Kidney epithelial cell (primary cell): ENCODE measurements at places on chromosomes 16 and 17. TPM values are rescaled to one million over a fixed set of nuclear protein-coding genes. Genes with fewer than 3 reads are reported as not detected.

GRCh38 chr17:63279498-63280230, 166.4 kb downstream of the CYB561 start:
- DNase-seq, result peak; percentile 14

DNA sequence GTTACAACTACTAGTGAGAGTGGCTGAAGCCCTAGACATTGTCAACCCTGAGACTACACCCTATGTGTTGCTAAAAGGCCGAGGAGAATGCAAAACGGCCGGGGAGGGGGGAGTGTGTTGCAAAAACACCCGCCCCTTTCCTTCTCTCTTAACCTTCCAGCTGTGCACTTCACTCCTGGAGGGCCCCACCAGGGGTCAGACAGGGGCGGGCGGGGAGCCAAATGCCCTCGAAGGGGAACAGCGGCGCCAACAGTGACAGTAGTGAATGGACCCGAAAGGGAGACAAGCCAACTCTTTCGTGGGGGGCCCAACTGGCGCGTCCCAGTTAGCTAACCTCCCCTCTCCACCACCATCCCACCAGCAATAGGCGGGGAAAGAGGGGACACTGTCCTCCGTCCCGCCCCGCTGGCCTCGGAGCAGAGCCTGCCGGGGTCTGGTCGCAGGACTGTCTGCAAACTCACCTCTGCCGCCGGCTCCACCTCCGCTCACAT, 352 bp downstream of the MARF1 start:
- no peak for DNase-seq

DNA sequence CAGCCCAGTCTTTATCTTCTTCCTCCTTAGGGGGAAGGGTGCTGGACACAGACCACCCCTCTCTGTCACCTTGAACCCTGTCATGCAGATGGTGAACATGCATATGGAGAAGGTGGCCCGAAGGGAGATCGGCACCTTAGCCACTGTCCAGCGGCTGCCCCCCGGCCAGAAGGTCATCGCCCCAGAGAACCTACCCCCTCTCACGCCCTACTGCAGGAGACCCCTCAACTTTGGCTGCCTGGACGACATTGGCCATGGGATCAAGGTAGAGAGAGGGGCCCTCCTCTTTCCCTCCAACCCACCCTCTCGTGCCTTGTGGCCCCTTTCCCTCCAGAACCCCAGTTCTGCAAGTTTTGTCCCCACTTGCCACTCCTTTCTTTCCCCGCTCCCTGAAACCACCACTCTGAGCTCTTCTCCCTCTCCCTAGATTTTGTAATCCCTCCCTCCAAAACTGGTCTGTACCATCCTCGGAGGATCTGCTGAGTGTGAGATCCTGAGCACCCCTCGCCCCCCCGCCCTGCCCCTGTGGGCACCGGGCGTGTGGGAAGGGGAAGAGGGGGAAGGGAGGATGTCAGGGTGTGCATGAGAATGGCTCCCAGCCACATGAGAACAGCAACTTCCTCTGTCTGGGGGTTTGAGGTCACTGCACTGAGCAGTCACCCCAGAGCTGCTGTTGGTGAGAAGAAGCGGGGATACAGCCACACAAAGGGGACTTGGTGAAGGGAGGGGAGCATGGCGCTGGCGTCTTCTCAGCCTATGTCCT, 7.3 kb downstream of the ABI3 start:
- no peak for DNase-seq

- no peak for DNase-seq
Measured at GRCh38 chr16:82504836-82505235, 121.9 kb upstream of the CDH13 start.

DNA sequence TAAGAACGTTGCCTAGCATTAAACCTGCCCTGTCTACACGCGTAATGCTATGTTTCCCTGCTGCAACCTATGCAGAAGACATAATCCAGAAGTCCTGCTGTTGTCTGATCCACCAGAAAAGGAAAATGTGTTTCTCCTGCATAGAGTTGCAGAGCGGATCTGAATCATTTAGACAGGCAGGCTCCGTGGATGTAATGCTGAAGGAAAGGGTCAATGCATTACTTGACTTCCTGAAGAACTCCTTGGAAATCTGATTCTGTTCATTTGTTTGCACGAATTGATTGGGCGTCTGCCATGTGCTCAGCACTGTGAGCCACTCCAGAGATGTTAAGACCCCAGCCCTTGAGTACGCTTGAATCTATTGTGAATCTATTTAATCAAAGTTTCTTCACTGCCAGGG, 83.4 kb downstream of the FOXL1 start:
- no peak for DNase-seq

DNA sequence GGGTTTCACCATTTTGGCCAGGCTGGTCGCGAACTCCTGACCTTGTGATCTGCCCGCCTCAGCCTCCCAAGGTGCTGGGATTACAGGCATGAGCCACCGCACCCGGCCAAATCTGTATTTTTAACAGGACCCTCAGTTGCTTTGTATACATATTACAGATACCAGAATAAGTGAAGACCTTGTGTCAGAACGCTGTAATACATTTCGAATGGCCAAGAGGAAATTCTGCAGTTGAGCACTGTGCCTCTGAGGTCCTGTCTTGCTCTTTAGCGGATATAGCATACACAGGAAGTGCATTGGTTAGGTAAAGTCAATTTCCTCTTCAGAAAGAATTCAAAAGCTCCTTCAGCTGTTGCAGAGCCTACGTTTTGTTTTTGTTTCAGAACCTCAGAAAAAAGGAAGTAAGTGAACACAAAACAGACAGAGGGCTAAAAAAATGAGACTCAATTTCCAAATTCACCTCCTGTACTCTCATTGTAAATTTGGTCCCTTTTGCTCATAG, 15.7 kb downstream of the CRLF3 start:
- DNase-seq, result no peak

DNA sequence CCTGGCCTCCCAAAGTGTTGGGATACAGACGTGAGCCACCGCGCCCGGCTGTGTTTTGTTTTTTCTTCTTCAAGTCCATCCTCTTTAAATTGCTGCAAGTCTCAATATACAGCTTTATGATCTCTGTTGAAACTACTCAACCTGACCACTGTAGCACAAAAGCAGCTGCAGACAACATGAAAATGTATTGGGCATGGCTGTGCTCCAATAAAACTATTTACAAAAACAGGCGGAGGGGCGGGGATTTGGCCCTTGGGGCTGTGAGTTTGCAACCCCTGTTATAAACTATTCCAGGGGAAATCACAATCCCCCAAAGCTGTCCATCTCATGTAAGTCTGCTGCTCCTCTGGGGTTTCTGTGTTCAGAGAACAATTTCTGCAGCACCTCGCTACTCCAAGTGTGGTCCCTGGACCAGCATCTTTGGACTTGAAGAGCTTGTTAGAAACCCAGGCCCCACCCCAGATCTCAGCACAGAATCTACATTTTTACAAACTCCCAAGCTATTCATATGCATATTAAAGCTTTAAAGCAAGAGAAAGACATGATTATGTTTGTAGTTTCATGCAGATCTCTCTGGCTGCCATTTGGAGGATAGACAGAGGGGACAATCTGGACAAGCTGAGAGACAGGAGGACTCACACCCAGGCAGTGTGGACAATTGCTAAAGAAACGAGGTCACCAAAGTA, 33.6 kb downstream of the TEKT5 start:
- no peak for DNase-seq

The MT1A gene
- total RNA-seq, result not detected in 2 replicates

The RDM1 gene
- not detected in 2 replicates for total RNA-seq

DNA sequence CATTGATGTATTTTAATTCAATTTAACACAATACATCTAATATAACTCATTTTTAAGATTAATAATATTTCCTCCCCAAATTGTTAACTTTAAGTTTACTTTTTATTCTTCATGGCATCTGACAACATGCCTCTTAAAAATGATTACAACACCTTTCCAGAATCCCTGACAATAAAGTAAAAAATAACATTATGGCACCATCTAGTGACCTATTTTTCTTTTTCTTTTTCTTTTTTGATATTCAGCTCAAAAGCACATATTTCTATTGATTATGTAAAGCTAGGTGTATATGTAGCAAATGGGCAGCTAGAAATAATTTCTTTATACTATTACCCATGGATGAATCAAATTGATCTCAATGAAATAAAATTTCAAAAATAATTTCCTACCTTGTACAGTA, 834.3 kb upstream of the CDH8 start:
- DNase-seq, result no peak

- no peak for DNase-seq
Measured at GRCh38 chr16:25219070-25219737, 2.5 kb downstream of the AQP8 start.

The AOC3 gene
- total RNA-seq, result 0.08 and 0.55 TPM in 2 replicates

The CCR7 gene
- total RNA-seq, result not detected in 2 replicates

The KRTAP9-8 gene
- total RNA-seq, result not detected in 2 replicates

The CNTNAP1 gene
- 5.8 and 7.0 TPM in 2 replicates for total RNA-seq

The PMFBP1 gene
- total RNA-seq, result 0.75 TPM in 1 of 2 replicates, not detected in the other

The EME1 gene
- total RNA-seq, result 1.9 and 2.7 TPM in 2 replicates

DNA sequence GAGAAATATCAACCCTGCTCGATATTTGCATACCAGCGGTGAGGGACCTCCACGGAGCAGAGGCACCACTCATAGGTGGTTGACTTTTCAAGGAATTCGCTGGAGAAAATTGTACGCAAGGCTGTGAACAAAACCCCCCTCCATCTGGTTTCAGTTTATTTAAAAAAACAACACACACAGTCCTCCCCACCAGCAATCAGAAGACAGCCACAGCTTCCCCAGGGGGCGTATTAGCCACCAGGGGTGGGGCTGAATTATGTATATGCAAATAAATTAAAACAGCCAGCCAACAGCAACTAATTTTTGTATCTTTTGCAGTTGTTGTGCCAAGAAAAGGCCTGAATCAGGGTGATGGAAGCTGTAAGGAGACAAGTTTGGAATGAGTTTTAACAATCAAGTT, 5.9 kb upstream of the HSD11B2 start:
- DNase-seq, result no peak

GRCh38 chr16:24309258-24310142, 53.4 kb downstream of the CACNG3 start:
- no peak for DNase-seq

The ZNRF1 gene
- total RNA-seq, result 18.6 and 31.3 TPM in 2 replicates

DNA sequence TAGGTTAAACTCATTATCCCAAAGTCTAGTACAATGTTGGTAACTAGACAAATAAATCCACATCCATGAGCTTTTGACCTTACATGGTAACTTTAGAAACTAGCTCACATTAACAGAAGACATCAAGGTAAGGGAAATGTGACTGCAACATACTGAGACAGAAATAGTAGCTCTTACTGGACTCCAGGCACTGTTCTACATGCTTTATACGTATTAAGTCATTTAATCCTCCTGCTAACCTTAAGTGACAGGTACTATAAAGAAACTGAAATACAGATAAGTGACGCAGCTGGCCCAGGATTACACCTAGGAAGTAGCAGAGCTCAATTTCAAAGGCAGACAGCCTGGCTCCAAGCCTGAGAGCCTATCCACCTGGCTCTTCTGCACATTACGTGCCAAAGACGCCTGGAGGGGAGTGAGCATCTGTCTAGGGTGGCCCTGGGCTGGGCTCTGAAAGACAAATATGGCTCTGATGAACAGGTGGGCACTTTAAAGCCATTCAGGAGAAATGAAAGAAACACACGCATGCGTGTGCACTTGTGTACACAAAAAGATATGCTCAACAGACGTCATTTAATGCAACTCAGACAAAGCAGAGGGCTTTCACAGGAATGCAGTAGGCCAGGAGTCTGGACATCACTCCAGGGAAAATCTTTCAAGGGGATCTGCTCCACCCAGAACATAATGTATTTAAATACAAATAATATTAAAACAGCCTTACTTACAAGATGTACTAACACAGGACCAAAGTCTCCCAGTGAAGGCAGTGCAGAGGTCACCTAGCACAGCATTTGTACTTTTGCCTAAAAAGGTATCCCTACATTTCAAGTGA, 4.4 kb downstream of the ZC3H7A start:
- DNase-seq, result no peak

DNA sequence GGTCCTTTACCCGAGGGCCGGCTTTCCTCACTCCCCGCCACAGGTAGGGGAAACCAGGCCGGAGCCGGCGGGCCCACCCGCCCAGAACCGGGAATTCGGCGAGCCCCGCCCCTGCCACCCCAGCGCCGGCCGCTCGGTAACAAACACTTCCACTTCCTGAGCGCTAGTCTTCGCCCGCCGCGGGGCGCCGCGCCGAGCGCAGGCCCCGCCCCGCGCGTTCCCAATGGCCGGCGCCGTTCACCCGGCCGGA, 224 bp upstream of the NHERF1 start:
- DNase-seq, result no peak

GRCh38 chr16:54597222-54597621, 310.6 kb upstream of the IRX3 start:
- DNase-seq, result no peak

The GHDC gene
- total RNA-seq, result 26.7 and 45.8 TPM in 2 replicates

The MYO15A gene
- 0.21 and 0.33 TPM in 2 replicates for total RNA-seq

DNA sequence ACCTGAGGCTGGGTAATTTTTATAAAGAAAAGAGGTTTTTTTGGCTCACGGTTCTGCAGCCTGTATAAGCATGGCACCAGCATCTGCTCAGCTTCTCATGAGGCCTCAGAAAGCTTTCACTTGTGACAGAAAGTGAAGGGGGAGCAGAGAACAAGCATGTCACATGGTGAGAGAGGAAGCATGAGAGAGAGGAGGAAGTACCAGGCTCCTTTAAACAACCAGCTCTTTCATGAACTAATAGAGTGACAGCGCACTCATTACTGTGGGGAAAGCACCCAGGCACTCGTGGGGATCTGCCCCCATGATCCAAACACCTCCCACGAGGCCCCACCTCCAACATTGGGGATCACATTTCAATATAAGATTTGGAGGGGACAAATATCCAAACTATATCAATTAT, 86.8 kb downstream of the USP32 start:
- no peak for DNase-seq

- DNase-seq, result no peak
Measured at GRCh38 chr17:67712375-67712774, 5.4 kb upstream of the NOL11 start.

GRCh38 chr16:4064950-4065352, 51.3 kb downstream of the ADCY9 start:
- no peak for DNase-seq

- no peak for DNase-seq
Measured at GRCh38 chr17:50056217-50056960, 479 bp downstream of the ITGA3 start.

The CES4A gene
- 1.3 and 2.3 TPM in 2 replicates for total RNA-seq

DNA sequence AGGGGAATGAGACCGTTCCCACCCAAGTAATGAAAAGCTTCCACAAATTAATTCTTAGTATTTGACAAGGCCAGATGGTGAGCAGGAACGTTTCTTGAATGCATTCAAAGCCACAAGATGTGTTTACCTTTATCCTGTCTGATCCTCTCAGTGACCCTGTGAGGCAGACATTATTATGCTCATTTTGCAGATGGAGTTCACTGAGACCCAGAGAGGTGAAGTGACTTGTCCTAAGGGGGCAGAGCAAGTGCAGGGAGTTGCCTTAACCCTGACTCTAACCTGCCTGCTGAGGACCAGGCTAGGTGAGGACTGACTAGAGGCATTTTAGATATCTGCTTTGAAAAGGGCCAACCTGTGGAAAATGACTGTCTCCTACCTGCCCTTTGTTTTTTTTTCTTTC, 156.7 kb downstream of the HAPSTR1 start:
- no peak for DNase-seq

DNA sequence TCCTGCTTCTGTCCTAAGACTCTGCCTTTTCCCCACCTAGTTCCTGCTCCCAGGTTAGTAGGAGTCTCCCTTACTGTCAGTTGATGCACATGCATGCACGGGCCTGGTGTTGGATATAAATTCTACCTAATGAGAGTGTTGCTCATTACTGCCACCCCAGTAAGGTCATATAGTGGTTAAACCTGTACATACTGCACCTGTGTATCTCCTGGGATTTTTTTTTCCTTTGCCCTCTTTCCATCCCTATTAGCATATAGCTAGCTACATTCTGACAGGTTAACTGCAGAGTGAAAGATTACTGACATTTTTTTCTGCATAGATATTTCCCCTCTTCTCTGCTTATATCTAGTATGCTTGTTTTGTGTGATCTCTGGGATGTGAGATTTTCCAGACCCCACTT, 201.5 kb upstream of the PIRT start:
- no peak for DNase-seq
